Amygdala (tissue), 56 donors: ENCODE measurements at places on chromosomes 7 and 10.

- DNase-seq = no peak
Measured at GRCh38 chr10:127937069-127937468, 30.2 kb downstream of the PTPRE start.

- no peak for DNase-seq
Measured at GRCh38 chr7:142607351-142607750, 141.9 kb upstream of the PRSS1 start.

DNA sequence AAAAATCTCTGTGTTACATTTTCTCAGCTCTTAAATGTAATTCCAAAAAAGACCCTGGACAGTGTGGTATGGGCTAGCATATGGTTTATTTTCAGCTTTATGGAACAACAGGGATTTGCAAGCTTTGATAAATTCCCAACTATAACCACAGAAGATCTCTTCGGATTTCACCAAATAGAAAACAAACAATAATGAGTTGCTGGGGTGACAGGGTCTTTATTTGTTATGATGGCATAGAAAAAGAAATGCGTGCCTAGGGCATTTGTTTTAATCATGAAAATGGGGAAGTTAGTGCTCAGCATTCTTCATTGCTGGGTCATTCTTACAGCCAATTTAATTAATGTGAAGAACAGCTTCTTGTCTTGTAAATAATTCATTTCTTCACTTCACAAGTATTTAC is 139.0 kb downstream of the LRRN3 start:
- no peak for DNase-seq

- DNase-seq = no peak
Measured at GRCh38 chr10:9081961-9082360, 1027.5 kb downstream of the GATA3 start.
